NCI-H187 treated with DMSO at 0.1 percent for 48 hours (cell line): ENCODE measurements at places on chromosomes 4 and X.
A peak's percentile ranks its signal among the peaks of the same experiment; 100 is the strongest.

DNA sequence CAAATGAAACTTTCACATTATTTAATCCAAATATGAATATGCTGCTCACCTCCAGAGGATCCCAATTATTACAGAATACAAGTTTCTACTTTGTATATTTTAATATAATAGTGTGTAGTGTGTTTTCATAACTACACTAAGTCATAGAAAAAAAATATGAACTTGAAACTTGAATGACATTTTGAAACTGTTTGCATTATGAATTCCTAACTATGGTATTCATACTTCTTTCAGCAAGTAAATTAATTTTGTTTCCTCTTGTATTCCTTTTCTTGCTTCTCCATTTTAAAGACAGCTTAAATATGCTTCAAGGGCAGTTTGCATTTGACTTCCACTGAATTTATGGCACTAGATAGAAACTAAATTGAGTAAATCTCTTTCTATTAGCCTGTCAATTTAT lies 177.1 kb downstream of the BMPR1B start:
- no peak for DNase-seq

DNA sequence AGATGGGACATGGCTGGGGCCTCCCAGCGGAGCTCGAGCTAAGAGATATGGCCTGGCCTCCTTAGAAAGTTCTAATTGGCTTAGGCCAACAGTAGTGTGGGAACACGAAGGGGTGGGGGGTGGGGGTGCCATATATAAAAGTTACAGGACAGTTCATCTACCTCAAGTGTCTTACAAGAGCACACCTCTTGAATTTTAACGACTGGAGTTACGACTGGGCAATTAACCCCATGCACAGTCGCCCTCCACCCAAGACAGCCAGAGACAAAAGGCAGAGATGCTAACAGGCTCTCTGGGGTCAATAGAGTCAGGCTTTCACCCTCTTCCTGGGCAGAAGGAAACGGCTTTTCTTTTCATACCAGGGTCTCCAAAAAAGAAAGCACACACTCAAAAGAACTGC lies 302.2 kb downstream of the BCOR start:
- DNase-seq = no peak

DNA sequence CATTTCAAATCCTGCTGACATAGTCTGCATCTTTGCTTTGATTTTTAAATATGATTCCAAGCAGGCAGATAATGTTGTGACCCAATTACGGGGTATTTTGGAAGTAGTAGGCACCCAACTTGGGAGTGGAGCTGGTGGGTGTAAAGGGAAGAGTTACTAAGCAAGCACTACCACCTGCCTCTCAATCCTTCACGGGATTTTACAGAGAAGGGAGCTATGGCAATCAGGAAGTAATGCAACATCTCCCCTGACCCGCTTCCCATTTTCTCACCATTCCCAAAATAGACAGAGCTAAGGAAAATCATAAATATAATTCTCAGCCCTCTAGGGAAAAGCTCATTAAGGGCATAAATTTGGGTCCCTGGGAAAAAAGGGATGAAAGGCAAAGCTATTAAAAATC lies 9.2 kb downstream of the APBB2 start:
- no peak for DNase-seq

GRCh38 chrX:144335402-144335801 lies 451.5 kb downstream of the UBE2NL start:
- DNase-seq = no peak

DNA sequence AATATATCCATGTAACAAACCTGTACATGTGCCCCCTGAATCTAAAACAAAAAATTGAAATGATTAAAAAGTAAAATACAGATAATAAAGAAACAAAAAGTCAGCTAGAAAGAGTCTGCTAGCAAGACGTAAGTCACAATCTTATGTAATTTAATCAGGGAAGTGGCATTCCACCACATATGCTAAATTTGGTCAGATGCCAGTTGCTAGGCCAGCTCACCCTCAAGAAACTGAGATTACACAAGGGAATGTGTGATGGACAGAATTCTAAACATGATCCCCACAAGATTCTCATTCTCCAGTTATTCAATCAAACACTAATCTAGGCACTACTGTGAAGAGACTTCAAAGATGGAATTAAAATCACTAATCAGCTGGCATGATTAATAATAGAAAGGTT lies 689.3 kb downstream of the CENPC start:
- DNase-seq = no peak

GRCh38 chrX:1903236-1903935 lies 288.5 kb downstream of the ASMT start:
- no peak for DNase-seq

DNA sequence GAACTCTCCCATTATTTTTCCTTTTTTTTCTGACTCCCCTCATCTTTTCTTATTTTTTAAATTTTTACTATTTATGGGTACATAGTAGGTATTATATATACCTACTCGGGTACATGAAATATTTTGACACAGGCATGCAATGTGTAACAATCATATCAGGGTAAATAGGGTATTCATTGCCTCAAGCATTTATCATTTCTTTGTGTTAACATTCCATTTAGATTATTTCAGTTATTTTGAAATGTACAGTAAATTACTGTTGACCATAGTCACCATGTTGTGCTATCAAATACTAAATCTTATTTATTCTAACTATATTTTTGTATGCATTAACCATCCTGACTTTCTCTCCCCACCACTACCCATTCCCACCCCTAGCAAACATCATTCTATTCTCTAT lies 33.8 kb upstream of the SLIT2 start:
- no peak for DNase-seq

DNA sequence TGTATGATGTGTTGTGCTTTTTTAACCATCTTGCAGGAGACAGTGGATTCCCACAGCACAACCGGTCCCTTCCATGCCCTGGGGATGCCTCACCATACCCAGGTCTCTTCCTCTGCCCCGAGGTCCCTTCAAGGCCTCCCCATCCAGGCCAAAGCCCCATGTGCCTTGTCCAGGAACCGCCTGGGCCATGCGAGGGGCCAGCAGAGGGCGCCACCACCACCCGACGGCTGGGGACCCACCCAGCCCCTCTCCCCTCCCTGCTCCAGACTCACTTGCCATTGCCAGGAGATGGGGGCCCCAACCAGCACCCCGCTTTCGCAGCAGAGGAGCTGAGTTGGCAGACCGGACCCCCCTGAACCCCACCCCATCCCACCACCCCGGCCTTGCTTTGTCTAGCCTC lies 485.5 kb downstream of the TRAM1L1 start:
- DNase-seq = no peak

- DNase-seq = no peak
These were observed 473.3 kb upstream of the FAM47C start for GRCh38 chrX:36534900-36535299.

DNA sequence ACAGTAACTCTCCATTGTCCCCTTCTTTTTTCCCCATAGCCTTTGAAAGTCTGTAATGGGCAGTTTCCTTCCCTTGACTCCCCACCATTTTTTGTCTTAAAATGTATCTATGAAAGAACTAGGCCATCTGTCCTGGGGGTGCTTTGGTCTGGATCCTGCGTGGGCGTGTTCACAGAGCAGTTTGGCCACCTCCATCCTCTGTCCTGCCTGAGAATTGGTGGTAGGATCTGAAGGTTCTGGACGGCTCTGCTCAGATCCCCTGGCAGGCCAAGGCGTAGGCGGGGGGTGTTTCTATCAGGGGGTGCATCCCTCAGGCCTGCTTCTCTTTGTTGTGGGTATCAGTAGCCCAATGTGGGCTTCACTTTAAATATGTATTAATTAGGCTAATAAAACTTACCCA lies 107.1 kb downstream of the FAM193A start:
- no peak for DNase-seq

GRCh38 chr4:7980036-7980435 lies 40.4 kb upstream of the AFAP1 start:
- no peak for DNase-seq

GRCh38 chr4:79232540-79232939 lies 93.3 kb downstream of the NAA11 start:
- no peak for DNase-seq

DNA sequence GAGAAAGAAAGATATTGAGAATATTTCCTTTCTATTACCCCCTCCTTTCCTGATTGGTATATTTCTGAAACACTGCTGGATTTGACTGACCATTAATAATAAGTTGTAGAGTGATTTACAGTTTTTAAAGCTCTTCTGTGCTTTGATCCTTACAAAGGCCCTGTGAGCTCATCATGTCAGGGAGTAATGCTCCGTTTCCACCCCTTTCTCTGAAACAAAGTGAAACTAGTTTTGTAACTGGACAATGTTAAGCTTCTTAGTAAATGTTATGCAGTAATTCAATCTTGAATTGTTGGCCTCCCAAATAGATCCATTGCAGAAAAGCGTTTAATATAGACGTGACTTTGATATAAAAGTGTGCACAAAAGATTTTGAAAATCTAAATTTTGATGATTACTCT lies 190.1 kb upstream of the GNPDA2 start:
- no peak for DNase-seq

GRCh38 chr4:4838051-4838935 lies 21.2 kb upstream of the MSX1 start:
- DNase-seq = no peak

GRCh38 chrX:154526901-154527675 lies 11.1 kb upstream of the FAM3A start:
- DNase-seq = peak; percentile 55

DNA sequence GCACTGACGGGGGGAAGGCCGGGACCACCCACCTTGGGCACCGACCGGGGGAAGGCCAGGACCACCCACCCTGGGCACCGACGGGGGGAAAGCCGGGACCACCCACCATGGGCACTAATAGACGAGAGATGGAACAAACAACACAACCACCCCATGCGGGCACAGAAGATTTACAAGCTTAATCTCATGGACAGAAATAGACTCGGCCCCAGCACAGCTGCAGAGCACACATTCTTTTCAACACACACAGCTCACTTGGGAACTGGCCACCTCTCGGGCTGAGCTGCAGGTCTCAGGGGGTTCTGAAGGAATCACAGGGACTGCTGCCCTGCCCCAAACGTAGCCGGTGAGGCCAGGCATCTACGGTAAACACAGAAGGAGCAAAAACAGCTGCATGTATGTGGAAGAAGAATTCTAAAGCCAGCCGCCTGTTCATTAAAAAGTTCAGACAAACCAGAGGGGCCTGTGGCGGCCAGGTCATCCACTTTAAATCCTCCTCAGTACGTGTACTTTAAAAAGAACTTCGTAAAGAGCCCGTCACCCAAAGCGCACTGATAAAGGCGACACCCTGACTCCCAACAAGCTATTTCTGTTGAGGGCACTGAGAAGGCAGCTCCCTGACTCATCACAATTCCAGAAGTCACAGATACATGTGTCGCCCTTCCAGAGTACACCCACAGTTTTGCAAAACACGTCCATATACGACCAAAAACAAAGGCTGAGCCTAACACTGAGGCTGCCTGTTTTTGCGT lies 17.7 kb downstream of the PPP2R3B start:
- no peak for DNase-seq

- no peak for DNase-seq
These were observed 108.2 kb downstream of the PCDH7 start for GRCh38 chr4:30828264-30828926.

DNA sequence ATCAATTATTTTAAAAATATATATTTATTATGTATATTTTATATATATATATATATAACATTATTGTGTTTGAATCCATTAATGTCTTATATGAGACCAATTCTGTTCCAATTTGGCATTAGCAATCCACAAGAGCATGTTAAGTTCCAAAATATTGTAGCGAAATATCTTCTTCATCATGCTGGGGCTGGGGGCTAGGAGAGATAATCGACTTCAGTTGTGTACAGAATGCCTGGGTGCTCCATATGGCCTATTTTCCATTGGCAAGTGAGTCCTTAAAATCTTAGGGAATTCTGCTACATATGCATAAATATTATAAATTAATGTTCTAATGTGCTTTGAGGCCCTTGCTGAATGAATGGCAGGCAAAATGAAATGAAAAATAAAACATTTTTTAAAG lies 117.7 kb downstream of the PCDH7 start:
- DNase-seq = no peak

DNA sequence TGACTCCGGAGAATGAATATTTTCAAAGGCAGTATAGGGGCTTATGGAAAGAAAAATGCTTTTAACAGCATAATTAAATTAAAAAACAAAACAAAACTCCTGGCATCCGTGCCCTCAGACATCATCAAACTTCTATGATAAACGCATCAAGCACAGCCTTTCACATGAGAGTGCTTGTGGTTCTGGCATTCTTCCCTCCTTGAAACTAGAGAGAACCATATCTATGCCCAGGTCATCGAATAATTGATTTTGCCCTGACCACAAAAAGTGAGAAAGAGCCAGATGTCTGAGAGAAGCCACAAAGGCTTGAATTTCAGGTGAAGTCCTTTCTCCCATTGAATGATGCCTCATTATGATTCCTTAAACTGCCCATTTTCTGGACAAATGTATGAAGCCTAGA lies 286.8 kb downstream of the CBLL2 start:
- DNase-seq = no peak

DNA sequence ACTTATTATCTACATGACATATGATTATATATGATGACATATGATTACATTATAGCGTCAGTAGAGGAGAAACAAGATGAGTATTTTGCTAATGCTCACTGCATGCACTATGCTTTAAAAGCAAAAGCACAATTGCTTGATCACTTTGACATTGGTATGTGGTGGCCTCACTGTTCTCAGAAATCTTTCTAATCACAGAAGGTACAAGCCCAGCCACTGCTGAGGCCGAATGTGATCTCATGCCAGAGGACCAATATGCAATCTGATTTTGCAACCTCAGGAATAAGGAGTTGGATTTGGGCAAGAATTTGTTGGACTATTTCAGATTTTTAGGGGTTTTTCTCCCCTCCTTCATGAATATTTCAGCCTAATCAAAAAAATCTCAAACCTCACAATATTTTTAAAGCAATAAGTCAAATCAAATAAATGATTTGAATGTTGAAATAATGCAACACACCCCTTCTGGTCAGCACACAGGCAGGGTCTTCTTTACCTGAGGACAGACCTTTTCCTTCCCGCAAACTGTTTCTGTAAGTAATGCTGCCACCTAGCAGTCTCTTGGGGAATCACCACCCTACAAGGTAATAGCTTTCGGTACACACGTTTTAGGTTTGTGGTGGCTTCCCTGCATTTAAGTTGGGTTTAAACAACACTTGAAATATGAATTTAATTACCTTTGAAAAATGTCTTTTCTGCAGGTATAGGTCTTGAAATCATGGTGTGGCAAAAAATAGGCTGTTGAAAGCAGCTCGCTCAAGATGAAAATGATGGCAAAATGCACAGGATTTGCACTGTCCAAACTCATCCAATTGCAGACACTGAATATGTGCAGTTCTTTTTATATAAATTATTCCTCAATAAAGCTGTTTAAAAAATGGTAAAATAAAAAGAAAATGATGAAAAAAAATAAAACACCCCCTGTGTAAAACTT lies 4.8 kb upstream of the CXCL13 start:
- DNase-seq = no peak

DNA sequence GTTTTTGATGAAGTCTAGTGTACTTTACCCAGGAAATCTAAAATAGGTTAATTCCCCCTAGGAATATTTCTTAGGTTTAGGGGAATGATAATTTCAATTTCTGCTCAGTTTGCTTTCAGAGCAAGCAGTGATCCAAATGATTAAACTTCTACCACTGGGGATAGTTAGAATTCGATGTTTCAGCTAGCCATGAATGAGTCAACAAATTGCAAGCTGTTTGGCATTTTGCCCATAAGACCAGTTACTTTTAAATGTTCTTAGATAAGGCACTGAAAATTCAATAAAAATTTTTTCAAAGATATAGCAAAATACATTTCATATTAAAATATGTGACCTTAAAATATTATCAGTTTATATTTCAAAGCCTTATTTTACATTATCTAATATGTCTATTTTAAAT lies 993.6 kb downstream of the ARAP2 start:
- no peak for DNase-seq

- DNase-seq = no peak
These were observed 1.8 kb downstream of the TLL1 start for GRCh38 chr4:165874791-165875371.

GRCh38 chrX:109441266-109441665 lies 40.6 kb downstream of the GUCY2F start:
- no peak for DNase-seq
